Panc1 (cell line): ENCODE measurements at places on chromosomes 11 and 22.

DNA sequence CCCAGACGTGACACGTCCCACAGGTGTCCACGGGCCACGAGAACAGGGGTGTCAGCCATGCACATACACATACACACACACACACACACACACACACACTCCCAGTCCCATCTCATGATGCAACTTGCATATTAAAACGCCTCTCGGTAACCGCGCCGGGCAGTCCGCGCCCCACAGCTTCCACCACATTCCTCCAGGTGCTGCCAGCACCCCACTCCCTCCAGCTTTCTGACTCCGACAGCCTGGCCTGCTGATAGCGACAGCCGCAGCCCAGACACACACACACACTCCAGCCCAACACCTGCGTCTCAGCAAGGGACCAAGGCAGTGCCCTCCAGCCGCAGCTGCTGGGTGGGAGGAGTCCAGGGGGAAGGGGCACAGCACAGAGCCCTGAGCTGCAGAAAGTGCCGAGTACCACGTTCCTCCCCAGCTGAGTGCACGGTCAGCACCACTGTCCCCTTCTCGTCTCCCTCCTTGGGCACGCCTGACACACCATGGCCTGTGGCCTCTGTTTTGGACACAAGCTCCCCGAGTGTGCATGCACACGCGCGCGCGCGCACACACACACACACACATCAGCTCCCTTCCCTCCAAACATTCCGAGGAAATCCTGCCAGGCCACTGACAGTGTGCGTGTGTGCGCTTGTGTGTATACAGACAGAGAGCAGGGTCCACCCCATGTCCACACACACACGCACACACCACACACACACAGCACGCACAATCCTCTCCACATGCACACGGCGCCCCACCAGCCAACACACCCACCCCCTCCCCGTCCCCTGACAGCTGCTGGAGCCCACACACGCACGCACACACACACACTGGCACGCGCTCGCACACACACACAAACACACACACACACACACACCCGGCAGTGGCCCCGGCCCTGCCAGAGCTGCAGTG lies 1.2 kb downstream of the ELFN2 start:
- no peak for DNase-seq

DNA sequence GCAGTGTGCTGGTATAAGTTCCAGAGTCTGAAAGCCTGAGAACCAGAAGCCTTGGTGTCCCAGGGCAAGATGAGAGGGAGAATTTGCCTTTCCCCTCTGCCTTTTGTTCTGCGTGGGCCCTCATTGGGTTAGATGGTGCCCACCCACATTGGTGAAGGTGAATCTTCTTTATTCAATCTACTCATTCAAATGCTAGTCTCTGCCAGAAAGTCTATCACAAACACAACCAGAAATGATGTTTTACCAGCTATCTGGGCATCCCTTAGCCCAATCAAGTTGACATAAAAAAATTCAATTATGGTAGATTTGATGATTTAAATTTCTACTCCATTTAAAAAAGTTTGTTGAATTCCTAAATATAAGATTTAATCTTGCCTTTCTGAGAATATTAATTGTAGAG lies 22.2 kb downstream of the CSTPP1 start:
- no peak for DNase-seq

GRCh38 chr22:30486661-30487115 lies 14.9 kb upstream of the SEC14L3 start:
- no peak for DNase-seq

GRCh38 chr11:9861860-9862725 lies 198.2 kb downstream of the SWAP70 start:
- DNase-seq, result peak; percentile 74

DNA sequence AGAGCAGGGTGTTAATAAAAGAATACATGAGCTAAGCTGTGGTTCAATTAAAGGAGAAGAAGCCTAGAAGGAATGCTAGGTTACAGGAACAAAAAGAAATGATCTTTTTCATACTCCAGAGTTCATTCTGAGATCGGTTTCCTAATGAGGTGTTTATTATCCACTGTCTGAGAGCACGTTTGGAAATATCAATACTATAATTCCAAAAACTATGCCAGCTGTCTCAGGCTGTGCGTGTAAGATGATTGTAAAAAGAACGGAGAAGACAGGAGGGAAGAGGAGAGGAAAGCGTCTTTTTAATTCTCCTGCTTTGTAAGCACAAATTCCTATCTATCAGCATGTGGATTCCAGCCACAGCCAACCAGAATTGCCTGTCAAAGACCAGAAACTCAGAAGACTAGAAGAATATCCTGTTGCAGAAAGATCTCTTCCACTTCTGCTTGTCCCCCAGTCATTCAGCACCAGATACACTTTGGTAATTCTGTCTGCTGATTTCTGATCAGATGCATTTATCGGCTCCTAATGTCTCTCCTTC lies 25.7 kb downstream of the APOL5 start:
- no peak for DNase-seq

DNA sequence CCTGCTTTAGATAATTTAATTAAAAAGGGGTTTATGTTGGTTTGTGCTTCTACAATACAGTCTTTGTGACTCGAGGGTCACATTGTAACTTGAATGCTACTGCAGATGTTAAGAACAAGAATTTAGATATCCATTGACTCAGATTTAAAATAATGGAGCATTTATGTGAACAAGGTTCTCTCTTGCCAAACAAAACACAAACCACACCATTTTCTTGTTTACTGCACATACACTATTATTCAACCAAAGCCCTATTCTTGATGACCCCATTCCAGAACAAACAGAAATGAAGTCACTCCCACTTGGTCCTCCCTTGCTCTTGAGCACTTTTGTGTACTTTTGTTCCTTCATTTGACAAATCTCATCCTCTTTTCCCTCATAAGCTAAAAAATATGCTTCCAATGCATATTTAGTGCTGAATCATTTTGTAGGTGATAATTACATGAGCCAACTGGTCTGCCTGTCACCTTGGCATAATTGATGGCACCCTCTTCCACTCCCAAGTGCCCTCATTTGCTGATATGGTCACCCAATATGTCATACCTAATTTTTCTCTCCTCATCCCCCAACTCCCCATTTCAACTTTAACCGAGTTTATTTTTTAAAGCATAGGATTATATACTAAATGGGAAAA lies 2.8 kb downstream of the C11orf71 start:
- DNase-seq, result no peak

DNA sequence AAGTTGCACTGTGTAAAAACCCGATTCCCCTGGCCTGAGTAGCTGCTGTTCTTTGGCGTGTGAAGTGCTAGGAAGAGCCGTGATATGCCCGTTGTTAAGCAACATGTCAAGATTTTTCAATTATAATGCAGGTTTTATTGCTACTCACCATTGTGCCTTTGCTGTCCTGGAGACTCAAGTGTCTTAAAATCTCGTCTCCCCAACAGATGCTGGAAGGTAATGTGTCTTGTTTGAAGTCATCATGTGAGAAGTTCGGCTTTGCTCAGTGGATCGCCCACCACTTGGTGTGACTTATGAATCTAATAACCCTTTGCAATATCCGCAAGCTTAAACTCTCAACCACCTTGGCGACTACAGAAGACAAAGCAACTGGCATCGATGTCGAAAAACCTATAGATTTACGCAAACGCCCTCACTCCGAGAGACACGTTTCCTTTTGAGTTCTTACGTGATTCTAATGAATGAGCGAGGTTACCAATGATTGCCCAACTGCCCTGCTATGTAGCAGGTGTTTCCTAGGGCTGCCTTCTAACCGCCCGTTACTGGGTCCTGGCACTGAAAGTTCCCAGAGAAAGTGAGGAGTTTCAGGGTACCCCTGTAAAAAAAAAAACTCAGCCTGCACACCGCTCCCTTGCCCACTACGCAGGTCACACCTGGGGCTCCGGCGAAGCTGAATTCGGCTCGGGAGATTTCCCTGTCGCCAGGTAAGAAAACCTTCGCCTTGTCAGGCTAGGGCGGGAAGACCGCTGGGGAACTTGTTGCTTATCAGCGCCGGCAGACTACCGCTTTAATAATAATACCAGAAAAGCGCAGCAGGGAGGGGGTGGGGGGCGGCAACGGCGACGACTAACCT lies 21.2 kb upstream of the BDNF start:
- DNase-seq, result no peak

GRCh38 chr11:9760193-9760575 lies 96.3 kb downstream of the SWAP70 start:
- DNase-seq, result no peak

GRCh38 chr11:128940156-128940555 lies 2.5 kb downstream of the TP53AIP1 start:
- DNase-seq, result no peak

- DNase-seq, result no peak
Observed at GRCh38 chr11:133922078-133922870, 34.5 kb downstream of the IGSF9B start.

DNA sequence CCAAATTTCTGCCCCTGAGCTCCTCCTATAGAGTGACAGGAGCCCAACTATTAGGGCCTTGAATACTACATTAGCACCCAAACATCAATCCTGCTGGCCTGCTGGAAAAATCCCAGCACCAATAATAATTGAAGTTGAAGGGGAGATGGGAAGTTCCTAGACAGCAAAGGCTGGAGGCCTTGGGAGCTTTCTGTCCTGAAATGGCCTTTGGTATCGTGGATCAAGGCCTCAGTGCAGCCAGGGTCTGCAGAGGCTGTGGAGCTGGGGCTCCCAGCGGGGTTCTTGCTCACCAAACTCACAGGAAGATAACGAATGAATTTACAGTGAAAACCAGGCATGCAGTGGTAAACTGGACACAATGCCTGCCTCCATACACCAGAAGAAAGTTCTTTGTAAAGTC lies 9.2 kb upstream of the MICALL1 start:
- no peak for DNase-seq

DNA sequence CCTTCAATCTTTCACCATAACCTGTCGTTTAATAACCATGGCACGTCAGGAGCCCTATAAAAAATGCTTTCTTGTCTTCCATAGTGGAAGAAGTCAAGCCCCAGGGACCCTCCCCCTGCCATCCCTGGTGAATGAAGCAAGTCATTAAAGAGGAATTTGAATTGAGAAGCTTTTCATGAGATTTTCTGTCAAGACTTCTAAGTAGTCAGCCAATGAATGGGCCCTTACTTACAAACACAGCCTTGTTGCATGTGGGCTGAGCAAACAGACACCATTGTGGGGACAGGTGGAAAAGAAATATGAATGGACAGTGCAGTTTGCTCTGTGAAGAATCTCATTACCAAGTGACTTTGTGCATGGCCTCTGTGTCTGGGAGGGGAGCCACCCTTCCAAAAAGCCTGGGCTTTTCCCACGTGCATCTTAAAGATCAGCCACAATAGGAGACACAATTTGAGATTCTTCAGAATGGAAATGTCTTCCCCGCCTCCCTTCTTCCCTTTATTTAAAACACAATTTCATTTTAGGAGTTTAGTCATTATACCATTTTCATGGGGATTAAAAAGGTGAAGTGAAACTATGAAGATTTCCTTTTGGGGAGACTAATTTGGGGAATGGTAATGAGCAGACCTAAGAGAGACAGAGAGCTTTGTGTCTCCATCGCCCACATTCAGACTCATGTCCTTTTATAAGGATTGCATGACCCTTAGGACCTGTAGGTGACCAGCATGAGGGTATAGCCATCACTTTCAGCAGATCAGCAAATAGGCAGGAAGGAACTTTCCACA lies 152.0 kb downstream of the LRRC4C start:
- no peak for DNase-seq

- DNase-seq, result no peak
Observed at GRCh38 chr11:80241766-80242165, 800.9 kb upstream of the TENM4 start.

DNA sequence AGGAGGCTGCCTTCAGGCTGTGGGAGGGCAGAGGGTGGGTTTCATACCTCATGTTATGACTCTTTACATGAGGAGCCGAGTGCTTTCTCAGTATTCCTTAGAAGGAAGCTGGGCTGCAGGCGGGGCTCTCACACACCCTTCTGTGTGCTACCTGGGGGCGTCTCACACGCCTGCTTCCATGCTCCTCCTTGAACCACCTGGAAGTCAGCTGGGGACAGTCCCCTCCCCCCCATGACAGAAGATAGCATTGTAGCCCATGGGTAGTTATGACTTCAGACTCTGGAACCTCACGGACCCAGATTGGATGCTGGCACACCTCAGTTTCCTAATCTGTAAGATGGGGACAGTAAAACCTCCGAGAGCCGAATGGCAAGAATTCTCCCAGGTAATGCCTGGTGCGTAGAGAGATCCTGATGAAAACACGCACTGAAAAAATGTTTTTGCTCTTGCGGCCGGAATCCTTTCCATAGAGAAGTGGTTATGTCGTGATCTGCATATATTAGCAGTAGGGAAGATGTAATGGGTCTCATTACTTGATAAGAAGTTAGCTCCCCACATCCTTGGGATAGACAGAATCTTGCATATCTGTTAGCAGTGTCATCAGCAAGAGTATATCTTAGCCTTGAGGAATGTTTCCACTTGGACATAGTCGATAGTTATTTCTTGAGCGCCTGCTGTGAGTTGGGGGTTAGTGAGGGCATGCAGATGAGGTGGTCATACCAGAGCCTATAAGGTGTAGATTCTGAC lies 4.9 kb downstream of the DAGLA start:
- DNase-seq, result no peak

DNA sequence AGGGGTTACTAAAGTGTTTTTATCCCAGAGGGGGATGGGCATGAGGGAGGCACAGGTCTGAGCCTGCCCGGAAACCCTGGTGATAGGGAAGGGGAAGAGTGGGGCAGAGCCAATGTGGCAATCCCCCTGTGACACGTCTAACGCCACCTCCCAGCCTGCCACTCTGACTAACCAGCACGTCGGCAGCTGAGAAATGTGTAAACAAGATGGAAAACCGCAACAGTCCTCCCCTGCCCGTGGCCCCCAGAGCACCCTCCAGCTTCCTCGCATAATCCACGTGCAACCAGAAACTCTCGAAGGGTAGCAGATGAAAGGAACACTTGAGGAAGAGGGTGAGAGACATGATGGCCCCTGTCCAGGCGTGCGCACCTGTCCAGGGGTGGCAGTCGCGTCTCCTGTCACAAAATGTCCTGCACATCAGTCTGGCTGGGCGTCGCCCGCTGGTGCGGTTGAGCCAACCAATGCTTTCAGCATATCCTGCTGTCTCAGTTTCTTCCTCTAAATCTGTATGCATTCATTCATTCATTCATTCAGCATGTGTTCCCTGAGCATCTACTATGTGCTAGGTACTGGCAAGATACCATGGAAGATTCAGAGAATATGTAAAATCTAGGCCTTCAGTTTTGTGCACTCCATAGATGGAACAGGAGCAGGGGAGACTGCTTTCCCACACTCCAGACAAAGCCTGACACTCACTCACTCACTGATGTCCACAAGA lies 4.5 kb downstream of the TMPRSS4 start:
- DNase-seq, result no peak

GRCh38 chr11:83140691-83141455 lies 16.1 kb upstream of the PCF11 start:
- no peak for DNase-seq

GRCh38 chr22:33242078-33242477 lies 183.9 kb upstream of the SYN3 start:
- DNase-seq, result no peak

GRCh38 chr22:41264408-41264941 lies 21.5 kb downstream of the RANGAP1 start:
- no peak for DNase-seq

GRCh38 chr22:17884893-17885292 lies 110.6 kb upstream of the BID start:
- no peak for DNase-seq

GRCh38 chr11:72468289-72468688 lies 34.0 kb upstream of the CLPB start:
- DNase-seq, result no peak

- peak; percentile 41 for DNase-seq
Observed at GRCh38 chr22:30390974-30391691, 3.9 kb upstream of the RNF215 start.
